ENCODE measurements at places on chromosomes 5 and 9. TPM values are rescaled to one million over a fixed set of nuclear protein-coding genes. Genes with fewer than 3 reads are reported as not detected.

The DAPK1 gene
- 0.64 TPM for total RNA-seq

GRCh38 chr5:86968301-86968753 is 299.4 kb upstream of the RASA1 start:
- peak; percentile 55 for DNase-seq

GRCh38 chr9:137682428-137683105 is 63.8 kb downstream of the EHMT1 start:
- DNase-seq: no peak

- DNase-seq: no peak
Observed at GRCh38 chr9:69829484-69829883, 8.9 kb downstream of the CFAP95 start.

DNA sequence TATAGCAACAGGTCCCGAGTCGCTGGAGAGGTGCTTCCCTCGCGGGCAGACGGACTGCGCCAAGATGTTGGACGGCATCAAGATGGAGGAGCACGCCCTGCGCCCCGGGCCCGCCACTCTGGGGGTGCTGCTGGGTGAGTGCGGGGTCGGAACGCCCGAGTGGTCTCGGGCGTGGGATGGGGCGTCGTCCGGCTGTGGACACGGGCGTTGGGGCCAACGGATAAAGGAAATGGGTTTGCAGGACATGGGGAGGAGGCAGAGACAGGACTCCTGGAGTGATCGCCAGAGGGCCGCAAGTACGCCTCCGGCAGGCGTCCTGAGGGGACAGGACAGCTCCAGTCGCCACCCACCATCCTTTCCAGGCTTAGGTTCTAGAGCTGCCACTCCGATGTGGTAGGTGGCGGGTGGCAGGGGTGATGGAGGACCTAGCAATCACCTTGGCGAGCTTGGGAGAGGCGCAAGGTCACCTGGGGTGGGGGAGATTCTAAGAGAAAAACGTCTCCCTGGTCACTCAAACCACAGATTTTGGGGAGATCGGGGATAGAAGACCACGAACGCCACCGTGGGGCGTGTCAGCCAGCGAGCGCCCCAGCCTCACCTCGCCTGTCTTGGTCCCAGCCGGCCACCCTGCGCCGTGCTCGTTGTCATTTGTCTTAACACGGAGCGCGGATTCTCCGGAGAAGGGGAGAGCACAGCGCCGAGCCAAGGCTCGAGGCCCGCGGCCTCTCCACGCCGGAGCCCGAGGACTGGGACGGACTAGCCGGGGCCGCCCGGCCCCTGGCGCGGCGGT is 922 bp downstream of the LMX1B start:
- DNase-seq: no peak

The GAPT gene
- total RNA-seq: not detected

GRCh38 chr9:101787891-101788290 is 49.4 kb upstream of the GRIN3A start:
- DNase-seq: no peak

The CCDC187 gene
- not detected for total RNA-seq

GRCh38 chr5:11640158-11640873 is 263.9 kb downstream of the CTNND2 start:
- no peak for DNase-seq

GRCh38 chr5:123176938-123177275 is 87.9 kb downstream of the PRDM6 start:
- no peak for DNase-seq

All from bronchial epithelial cell (primary cell).